ENCODE measurements at places on chromosomes 12 and 14.

DNA sequence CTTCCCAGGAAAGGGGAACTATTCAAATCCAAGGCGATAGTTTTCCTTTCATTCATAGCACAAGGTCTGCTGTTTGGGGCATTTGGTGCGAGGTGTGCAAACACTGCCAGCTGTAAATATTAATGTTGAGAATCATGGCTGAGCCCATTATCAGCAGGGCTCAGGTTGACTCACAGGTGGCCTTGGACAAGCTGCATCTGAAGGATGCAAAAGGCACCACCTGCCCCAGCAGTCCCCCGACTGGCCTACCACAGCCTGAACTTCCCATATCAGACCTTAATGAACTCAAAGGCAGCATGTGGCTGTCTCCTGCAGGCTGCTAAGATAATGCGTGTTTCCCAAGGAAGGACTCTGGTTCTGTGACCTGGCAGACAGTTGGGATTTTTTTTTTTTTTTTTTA lies 93.3 kb upstream of the MAP1LC3B2 start:
- DNase-seq: no peak

- DNase-seq: peak; percentile 33
Measured at GRCh38 chr14:91839749-91840148, 27.6 kb downstream of the TC2N start.

GRCh38 chr12:75666126-75666938 lies 154.9 kb upstream of the KRR1 start:
- DNase-seq: no peak

DNA sequence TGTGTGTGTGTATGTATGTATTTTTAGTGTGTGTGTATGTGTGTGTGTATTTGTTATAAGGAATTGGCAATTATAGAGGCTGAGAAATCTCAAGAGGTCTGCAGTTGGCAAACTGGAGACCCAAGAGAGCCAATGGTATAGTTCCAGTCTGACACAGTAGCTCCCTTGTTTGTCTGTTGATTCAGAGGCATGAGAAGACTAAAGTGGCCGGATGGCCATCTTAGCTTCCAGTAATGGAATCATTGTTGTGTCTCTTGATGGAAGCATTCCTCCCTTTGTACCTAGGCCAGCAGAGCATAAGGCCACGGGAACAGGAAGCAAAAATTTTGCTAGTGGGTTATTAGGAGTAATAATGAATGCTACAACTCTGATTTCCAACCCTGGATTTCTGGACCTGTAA lies 460.6 kb downstream of the TMTC2 start:
- DNase-seq: no peak

- no peak for DNase-seq
Measured at GRCh38 chr12:126974779-126975178, 1292.2 kb upstream of the TMEM132C start.

DNA sequence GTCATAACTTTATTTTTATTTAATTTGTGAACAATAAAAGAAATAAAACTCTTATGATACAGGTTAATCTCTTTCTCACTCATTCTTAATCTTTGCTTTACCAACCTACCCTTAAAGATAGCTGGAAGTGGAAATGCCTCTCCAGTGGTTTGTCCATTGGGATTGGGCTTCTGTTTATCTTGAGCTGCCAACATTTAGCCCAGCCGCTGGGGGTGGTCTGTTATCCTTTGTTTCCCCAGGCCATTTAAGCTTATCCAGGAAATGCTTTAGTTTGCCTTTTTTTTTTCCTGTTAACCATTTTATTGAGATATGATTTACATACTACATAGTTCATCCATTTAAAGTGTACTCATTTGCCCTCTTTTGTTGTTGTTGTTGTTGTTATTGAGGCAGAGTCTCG lies 8.2 kb downstream of the TDG start:
- DNase-seq: no peak

DNA sequence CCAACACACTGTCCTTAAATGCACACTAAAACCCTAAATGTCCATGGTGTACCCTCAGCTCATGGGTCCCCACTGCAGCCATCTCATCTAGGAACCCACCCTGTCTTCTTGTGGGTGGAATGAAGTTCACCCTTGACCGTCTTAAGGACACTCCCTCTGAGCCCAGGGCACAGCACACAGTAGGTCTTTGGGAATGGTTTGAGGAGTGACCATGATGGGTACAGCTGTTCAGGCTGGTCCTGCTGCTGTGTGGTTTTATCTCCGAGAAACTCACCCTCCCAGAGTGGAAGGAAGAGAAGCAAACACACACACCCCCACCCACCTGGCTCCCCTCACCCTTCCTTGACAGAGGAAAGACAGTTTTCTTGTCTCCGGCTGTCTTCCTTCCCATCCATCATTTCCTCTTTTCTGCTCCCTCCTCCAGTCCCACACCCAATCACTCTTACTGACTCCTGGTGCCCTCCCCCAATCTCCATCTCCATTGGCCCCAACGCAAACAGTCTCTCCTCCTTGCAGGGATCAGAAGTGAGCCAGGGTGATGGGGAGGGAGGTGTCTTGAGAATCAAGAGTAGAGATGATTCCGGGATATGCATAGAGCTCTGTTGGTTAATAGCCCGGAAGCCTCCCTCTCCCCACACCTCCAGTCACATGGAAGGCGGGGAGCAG lies 105.9 kb upstream of the LHX5 start:
- no peak for DNase-seq

- no peak for DNase-seq
Measured at GRCh38 chr12:32252199-32253073, 145.8 kb downstream of the BICD1 start.

GRCh38 chr12:104687823-104688573 lies 231.2 kb downstream of the CHST11 start:
- DNase-seq: peak; percentile 66

- DNase-seq: peak; percentile 92
Measured at GRCh38 chr14:99230208-99231151, 41.5 kb downstream of the BCL11B start.

GRCh38 chr14:89060191-89060590 lies 235.7 kb downstream of the TTC8 start:
- no peak for DNase-seq

DNA sequence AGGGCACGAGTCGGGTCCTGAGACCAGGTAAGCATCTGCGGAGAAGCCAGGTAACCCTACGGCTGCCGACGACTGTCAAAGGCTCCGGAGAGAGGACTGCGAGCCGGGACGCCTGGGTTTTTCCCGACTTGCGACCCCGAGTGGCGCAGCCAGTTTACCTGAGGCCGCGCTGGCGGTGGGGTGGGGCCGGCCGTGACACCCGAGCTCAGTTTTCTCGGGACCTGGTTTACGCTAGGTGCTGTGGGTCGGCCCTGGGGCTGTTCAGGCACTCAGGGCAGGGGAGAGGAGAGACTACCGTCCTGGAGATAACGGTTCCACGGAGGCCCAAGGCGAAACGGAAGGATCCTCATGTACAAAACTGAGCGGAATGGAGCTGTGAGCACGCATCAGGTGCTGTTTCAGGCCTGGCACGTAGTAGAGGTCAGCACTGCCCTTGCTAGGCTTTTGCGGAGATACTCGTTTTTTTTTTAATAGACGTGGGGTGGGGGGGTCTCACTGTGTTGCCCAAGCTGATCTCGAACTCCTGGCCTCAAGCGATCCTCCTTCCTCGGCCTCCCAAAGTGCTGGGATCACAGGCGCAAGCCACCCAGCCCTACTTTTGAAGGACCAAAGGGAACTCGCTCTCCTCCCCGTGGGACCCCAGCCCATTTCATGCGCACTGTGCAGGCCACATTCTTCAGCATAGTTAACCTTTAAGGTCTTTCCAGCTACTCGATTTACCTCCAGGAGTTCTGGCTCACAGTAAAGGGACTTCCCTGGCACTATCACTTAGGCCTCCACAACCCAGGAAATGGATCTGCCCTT lies 471 bp downstream of the MTRFR start:
- DNase-seq: no peak

DNA sequence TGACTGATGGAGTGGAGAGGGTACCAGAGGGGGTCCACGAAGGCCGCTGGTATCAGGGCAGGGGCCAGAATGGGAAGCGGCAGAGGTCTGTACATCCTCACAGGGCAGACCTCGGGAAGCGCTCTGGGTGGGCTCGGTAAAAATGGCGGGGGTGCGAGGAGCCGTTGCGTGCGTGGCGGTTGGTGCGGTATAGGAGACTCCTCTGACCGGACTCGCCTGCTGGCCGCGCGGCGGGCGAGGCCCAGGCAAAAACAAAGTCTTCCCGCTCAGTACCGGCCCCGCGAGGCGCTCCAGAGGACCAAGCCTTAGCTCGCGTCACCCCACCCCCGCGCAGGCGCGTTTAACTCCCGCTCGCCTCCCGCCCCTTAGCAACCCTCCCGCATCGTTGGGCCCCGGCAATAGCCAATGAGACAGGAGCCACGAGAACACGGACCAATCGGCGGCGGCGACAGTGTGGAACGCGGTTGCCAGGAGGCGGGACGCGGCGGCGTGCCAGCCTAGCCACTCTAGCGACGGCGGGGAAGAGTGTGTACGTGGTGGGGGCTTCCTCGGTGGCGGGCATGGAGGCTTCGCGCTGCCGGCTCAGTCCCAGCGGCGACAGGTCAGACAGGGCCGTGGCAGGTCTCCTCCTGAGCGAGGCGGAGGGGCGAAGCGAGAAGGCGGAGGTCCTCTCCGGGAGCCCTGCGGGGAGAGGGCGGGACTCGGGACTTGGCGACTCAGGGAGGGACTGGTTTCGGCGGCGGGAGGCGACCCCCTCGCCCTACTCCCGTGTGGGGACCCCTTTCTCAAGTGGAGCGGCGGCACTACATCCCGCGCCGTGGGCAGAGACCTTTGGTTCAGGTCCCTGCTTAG lies at the start of gene TULP3:
TSS of gene TULP3 (plus strand) at position 504 of the 852 bp plus-strand sequence. CDS start at position 561, 57 bp downstream.
- DNase-seq: peak; percentile 99

- no peak for DNase-seq
Measured at GRCh38 chr14:48849741-48850322, 736.3 kb downstream of the RPS29 start.

GRCh38 chr12:47088021-47088944 lies 8.5 kb upstream of the AMIGO2 start:
- DNase-seq: no peak

DNA sequence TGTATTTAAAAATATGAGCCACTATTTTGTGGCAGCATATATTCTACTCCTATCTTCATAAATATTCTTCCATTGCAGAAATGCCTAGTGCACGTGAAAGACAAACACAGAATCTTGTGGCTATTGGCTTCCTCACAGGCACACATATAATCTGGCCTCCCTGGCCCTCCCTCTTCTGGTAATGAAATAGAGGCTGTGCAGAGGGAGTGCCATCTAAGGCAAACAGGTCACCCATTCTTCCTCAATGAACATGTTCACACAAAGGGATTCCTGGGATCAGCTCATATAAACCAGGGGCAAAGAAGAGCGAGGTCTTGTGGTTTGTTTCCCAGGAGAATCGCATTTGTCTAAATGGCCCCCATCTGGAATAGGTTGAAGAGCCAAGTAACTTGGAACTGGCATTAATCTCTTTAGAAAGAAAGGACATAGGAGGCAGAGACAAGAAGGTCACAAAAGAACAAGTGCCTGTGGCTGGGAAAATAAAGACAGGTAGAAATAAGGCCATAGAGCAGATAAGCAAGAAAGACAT lies 171.6 kb upstream of the PTPRQ start:
- DNase-seq: no peak

DNA sequence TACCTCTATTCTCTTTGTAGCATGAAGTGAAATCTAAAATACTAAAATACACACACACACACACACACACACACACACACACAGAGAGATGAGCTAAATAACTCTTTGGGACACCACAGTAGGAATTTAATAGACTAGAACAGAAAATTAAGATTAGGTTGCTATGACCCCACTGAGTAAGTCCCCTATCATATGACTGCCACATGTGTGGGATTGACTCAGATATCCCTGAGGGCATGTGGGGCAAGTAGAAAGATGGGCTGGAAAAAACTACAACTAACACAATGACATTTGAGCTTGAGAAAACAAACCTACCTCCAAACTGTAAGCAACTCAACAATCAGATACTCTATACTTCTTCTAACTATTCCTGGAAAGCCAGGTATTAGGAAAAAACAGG lies 27.0 kb downstream of the SLC25A21 start:
- no peak for DNase-seq

DNA sequence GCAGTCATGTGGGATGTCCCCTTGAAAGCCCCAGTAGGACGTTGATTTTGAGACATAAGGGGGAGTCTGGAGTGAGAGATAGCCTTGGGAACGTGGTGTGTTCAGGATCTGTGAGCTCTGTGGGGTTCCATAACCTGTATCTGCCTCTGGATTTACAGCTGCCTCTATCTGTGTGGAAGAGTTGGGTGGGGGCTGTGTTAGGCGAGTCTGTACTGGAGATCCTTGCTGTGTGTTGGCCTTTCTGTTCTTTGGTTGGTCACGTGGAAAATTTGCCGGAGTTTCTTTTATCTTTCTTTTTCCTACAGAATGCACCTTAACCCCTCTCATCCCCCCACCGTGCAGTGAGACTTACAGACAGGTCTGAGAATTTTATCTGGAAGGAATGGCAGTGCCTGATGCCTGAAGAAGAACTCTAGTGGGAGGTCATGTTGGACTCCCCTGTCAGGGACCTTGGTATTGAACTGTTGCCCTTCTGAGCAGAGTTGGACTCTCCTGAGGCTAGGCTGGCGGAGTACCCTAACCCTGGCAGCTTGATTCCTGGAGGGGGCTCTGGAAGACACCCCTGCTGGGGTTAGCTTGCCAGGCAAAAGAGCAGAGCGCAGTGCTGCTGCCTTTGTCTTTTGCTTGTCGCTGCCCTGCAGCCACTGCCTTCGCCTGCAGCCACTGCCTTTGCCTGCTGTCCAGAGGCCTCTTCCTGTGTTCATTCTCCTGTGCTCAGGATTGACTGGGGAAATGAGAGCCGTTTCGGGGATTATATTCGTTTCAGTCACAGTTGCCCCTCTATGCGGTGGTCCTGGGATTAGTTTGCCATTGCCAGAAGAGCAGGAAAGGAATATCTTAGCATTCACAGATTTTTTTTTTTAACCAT lies 34.1 kb downstream of the ZNF664 start:
- no peak for DNase-seq

- no peak for DNase-seq
Measured at GRCh38 chr12:100718187-100718586, 76.4 kb upstream of the ANO4 start.

- DNase-seq: no peak
Measured at GRCh38 chr12:127830730-127831129, 436.2 kb upstream of the TMEM132C start.

DNA sequence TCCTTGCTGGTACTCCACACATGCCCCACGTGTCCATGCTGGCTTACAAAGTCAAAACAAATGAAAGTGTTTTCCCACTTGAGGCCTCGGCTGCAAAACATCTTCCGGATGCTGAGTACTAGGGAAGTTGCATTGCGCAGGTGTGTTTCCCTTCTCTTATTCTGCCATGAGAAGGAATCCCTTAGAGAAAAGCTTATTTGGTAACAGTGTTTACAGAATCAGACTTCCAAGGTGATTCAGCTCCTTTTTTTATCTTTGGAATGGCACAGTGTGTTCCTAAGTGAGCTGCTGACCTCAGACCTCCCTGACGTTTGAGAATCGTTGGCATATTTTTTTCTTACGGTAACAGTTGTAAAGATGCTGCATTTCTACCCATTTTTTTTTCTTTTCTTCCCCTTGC lies 211.3 kb downstream of the ESR2 start:
- no peak for DNase-seq

DNA sequence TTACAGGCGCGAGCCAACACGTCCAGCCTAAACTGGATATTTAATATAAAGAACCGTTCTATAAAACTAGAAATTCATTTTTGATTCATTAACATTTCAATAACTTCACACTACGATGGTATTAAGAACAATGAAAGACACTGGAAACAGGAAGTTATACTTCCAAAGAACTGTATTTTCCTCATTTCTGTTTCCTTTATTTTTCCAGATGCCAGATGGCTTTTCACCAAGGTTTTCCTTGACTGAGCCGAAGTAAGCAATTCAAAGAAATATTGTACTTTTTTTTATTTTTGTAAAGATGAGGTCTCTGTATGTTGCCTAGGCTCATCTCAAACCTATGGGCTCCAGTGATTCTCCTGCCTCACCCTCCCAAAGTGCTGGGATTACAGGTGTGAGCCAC lies 28.2 kb downstream of the EEA1 start:
- DNase-seq: no peak

All from CD4-positive, alpha-beta T cell treated with Interleukin-17A for 1 hour (primary cell).